Esophagus squamous epithelium (tissue), 5 donors: ENCODE measurements at places on chromosomes 2 and 18. TPM values are rescaled to one million over a fixed set of nuclear protein-coding genes. Genes with fewer than 3 reads are reported as not detected.

Gene LHCGR
- total RNA-seq: 0.76 TPM

Gene EVX2
- total RNA-seq: not detected

Gene EN1
- total RNA-seq: not detected

Gene PNO1
- total RNA-seq: 25.6 TPM

Gene PLEKHH2
- 1.7 TPM for total RNA-seq

Gene SERPINB3
- total RNA-seq: 668 TPM

Gene KIF1A
- not detected for total RNA-seq

Gene MROH2A
- 0.83 TPM for total RNA-seq

Gene C2orf80
- not detected for total RNA-seq

Gene IFIH1
- 8.2 TPM for total RNA-seq
